ENCODE measurements at places on chromosomes 6 and 20.

- no peak for DNase-seq
Observed at GRCh38 chr20:32908334-32909292, 49.9 kb downstream of the EFCAB8 start.

DNA sequence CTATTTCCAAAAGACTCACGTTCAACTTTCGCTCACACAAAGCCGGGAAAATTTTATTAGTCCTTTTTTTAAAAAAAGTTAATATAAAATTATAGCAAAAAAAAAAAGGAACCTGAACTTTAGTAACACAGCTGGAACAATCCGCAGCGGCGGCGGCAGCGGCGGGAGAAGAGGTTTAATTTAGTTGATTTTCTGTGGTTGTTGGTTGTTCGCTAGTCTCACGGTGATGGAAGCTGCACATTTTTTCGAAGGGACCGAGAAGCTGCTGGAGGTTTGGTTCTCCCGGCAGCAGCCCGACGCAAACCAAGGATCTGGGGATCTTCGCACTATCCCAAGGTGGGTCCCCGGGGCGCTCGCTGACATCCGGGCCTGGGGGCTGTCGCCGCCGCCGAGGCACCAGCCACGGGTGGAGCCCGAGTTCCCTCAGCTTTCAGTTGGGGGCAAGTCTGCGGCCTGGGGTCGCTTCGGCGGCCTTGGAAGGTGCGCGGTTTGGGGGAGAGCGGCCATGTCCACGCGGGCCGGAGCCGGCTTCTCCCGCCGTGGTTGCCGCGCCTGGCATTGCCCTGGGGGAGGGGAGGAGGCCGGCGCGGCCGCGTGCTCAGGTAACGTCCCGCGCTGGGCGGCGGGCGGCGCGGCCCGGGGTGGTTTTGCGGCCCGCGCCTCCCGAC lies 429 bp downstream of the AMD1 start:
- no peak for DNase-seq

- no peak for DNase-seq
Observed at GRCh38 chr20:48845721-48846306, 18.0 kb upstream of the PREX1 start.

DNA sequence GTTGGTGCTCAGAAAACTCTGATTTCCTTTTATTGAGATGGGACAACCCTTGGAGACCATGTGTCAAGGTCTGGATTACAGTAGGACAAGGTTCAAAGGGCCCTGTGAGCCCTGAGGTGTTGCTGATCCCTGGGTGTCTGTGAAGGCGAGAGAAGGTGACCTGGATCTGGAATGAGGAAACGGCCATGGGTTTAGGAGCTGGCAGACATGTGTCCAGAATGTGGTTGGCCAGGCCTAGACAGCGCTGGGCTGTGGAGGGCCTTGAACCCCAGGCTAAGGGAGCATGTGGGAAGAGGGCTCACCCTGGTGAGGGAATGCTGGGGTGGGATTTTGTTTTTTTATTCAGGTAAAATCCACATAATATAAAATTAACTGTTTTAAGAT lies 24.9 kb downstream of the PCMTD2 start:
- no peak for DNase-seq

- DNase-seq = no peak
Observed at GRCh38 chr6:45791211-45792168, 224.2 kb downstream of the CLIC5 start.
